ENCODE measurements at places on chromosomes 5 and 9.

DNA sequence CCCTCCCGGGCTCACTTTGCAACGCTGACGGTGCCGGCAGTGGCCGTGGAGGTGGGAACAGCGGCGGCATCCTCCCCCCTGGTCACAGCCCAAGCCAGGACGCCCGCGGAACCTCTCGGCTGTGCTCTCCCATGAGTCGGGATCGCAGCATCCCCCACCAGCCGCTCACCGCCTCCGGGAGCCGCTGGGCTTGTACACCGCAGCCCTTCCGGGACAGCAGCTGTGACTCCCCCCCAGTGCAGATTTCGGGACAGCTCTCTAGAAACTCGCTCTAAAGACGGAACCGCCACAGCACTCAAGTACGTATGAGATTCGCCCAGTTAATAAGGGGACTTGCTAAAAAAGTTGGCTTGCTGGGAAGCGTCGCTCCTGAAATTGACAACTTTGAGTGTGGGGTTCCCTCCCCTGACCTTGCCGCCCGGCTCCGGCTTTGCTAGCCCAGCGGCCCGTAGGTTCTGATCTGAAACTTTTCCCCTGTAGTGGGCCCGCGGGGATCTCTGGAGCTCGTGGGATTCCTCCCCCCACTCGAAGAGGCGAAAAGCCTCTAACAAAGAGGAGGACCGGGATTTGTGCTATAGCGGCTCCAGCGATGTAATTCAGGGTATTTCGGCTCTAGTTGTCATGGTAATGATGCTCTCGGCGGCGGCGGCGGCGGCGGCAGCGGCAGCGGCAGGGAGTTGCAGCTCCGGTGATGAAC is 572 bp downstream of the NR4A3 start:
- no peak for DNase-seq

- no peak for DNase-seq
Observed at GRCh38 chr5:147688656-147689356, 93.7 kb downstream of the JAKMIP2 start.

- no peak for DNase-seq
Observed at GRCh38 chr5:149299451-149300054, 27.9 kb downstream of the AFAP1L1 start.

DNA sequence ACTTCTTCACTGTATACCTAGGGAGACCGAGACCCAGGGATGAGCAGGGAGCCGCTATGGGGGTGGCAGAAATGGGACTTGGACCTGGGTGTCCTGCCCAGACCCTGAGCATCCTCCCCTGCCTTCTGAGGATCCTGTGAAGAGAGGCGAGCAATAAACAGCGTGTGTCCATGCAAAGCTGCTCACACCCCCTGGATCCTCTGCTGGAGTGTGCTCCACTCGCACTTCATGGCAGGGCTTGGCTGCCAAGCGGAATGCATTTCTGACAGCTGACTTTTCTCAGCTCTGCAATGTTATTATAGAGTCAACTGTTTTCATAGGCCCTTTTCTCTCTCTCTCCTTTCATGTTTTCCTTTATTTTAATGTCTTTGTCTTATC is 31.0 kb upstream of the ALDH1B1 start:
- DNase-seq, result no peak

DNA sequence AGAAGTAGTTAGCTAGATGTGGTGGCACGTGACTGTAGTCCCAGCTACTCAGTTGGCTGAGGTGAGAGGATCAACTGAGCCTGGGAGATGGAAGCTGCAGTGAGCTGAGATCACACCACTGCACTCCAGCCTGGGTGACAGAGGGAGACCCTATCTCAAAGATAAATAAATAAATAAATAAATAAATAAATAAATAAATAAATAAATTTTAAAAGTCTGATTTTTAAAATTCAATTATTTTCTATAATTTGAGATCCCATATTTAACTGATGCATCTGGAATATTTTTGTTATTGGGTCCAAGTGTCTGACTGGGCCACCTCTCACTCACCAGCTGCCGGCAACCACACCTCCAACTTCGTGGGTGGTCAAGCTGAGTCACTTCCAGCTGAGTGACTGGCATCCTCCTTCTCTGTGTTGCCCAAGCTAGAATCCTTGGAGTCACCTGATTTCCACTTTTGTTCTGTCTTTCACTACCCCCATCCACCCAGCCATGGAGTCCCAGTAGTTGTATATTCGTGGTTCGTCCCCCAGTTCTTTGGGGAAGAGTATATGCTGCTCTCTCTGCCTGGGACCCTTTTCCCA is 70.9 kb downstream of the EGFLAM start:
- no peak for DNase-seq

DNA sequence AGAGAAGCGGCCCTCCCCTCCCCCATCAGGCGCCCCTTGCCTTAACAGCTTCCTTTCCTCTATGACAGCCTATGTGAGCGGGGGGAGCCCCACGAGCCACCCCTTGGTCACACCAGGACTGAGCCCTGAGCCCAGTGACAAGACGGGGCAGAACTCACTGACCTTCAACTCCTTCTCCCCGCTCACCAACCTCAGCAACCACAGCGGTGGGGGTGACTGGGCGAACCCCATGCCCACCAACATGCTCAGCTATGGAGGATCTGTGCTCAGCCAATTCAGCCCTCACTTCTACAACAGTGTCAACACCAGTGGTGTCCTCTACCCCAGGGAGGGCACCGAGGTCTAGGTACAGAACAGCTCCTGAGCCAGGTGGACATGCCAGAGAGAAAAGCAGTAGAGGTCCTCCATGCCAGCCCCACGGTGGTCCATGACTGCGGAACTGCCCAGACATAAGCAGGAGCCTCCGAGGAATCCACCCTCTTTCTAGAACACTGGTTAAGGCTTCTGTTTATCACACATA is 2.6 kb downstream of the FOXI1 start:
- DNase-seq, result no peak

DNA sequence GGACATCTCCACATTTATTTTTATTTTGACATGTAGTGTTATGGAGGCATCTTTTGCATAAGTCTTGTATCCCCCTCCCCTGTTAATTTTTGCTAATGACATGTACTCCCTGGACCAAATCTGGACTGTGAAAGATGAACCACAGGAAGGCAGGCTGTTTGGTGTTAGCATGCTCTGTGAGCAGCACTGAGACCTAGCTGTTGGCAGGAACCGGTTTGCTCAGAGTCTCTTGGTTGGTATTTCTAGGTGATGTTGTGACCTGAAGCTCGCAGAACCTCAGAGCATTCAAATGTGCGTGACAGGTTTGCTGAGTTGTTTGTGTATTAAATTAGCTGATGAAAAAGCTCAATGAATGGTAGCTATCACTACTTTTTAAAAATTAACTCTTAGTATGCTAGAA is 53.6 kb upstream of the PHF2 start:
- DNase-seq, result no peak

GRCh38 chr5:133828722-133829121 is 139.7 kb downstream of the C5orf15 start:
- DNase-seq, result no peak

GRCh38 chr5:160423099-160423498 is 1.4 kb downstream of the PTTG1 start:
- peak; percentile 48 for DNase-seq

Data from DMS153 (cell line).